ENCODE measurements at places on chromosomes 11 and 22.
A peak's percentile ranks its signal among the peaks of the same experiment; 100 is the strongest.

DNA sequence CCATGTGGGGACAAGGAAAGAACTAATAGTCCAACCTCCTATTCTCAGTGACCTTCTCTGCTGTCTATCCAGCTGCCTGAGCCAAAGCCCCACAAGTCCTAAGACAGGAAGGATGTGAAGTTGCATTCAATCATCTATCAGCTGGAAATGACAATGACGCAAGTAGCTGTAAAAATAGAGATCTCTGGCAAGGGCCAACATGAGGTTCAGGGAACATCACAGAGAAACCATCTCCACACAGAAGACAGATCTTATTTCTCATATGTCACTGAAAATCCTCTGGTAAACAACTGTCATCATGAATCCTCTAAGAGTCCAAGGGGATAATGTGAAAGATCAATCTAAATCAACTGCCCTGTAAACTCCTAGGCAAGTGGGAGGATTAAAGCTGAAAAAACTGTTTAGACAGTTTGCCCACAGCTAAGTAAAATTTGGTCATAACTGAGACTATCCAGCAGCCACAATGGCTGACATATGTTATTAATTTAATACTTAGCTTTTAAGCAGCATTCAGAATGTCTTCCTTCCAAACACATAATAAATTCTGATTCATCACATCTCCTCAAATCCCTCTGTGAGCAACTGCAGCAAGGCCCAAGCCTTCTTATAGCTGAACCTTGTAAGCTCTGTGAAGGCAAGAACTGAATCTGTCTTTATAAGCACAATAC, 52.1 kb downstream of the ALG9 start:
- DNase-seq: no peak

DNA sequence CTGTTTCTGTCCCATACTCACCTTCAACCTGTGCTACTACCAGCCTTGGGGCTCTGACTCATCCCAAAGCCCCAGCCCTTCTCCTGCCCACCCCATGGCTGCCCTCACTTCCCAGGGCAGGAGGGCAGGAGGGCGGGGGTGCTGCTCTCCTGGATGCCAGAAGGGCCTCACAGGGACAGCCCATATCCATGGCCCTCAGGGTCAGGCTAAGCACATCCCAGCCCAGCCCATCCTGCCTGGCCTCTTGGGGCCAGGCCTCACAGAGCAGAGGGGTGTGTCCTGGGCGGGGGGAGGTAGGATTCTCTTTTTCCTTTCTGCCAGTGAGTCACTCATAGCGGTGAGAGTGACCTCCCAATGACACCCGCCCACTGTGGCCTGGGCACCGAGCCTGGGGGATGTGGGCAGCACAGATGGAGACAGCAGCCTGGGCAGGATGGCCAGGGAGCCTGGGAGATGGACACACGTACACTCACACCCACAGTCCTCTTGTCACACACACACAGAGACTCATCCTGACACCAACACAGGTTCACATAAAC, 2.4 kb downstream of the LTBP3 start:
- no peak for DNase-seq

- peak; percentile 92 for DNase-seq
Observed at GRCh38 chr11:46537537-46538295, 56.1 kb downstream of the AMBRA1 start.

DNA sequence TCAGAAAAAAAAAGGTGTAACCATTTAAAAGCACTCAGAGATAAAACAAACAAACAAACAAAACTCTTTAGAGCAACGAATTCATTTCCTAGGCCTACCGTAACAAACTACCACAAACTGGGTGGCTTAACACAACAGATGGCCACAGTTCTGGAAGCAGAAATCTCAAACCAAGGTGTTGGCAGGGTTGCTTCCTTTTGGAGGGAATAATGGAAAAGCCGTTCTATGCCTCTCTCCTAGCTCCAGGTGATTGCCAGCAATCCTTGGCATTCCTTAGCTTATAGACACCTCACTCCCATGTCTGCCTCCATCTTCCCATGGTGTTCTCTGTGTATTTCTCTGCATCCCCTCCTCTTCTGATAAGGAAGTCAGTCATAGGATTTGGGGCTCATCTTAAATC, 200.4 kb downstream of the RAB38 start:
- DNase-seq: no peak

DNA sequence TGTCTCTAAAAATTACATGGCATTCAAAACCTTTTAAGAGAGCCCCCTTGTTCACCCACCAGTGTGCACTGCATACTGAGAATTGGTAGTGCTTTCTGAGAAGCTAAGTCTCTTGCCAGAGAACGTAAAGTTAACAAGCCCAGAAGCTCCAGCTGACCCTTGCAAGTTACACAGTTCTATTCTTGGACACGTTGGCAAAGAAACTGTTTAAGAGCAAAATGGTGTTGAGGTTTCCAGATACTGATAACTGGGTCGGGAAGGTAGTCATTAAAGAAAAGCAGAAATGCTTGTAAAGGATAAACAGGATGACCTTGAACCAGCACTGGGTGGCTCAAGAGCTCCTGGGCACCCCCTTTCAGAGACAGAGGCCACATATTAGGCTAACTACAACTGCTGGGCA, 284.8 kb downstream of the CADM1 start:
- DNase-seq: no peak

DNA sequence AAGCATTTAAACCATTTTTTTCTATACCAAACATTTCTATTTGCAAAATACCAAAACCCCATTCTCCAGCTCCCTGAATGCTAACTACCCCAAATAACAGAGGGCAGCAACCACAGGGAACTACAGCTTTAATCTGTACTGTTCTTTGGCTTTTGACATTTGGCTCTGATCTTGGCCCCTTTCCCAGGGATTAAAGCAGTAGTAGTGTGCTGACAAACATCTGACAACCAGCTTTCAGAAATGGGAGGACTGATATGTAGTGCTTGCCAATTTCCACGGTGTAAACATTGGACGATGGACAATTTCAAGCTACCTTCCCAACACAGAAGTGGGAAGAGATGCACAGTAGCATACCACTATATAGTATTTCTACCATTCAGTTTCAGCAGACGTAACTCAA, 88.4 kb upstream of the TEAD1 start:
- no peak for DNase-seq

GRCh38 chr11:5749836-5750235, 4.2 kb upstream of the OR52N4 start:
- DNase-seq: no peak

GRCh38 chr11:70470127-70470526, 71.8 kb downstream of the CTTN start:
- DNase-seq: no peak

DNA sequence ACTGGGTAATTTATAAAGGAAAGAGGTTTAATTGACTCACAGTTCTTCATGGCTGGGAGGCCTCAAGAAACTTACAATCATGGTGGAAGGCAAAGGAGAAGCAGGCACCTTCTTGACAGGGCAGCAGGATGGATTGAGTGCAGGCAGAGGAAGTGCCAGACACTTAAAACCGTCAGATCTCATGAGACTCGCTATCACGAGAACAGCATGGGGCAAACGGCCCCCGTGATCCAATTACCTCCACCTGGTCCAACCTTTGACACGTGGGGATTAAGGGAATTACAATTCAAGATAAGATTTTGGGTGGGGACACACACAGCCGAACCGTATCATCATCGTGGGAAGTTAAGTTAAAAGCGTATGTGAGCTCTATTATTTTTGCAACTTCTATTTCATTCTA, 71.4 kb upstream of the SYN3 start:
- peak; percentile 9 for DNase-seq

DNA sequence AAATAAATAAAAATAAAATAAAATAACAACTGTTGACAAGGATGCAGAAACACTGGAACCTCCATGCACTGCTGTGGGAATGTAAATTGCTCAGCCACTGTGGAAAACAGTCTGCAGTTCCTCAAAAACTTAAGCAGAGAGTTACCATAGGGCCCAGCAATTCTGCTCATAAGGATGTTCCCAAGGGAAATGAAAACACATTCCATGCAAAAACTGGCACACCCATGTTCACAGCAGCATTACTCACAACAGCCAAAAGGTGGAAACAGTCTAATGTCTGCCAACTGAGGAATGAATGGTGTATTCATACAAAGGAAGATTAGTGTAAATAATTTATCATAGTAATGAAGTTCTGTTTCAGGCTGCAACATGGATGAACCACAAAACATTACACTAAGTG, 3.2 kb upstream of the KRTAP5-10 start:
- DNase-seq: no peak

- peak; percentile 57 for DNase-seq
Observed at GRCh38 chr11:72224564-72225410, at the start of gene INPPL1. INPPL1 (plus strand) TSS chr11:72224767; CDS start chr11:72224985, 218 bp downstream.

- no peak for DNase-seq
Observed at GRCh38 chr11:72750556-72751115, 1.6 kb downstream of the ARAP1 start.

- DNase-seq: no peak
Observed at GRCh38 chr11:57083641-57084385, 95.1 kb downstream of the OR5AK2 start.

- no peak for DNase-seq
Observed at GRCh38 chr11:93526346-93526633, 16.9 kb downstream of the SMCO4 start.

GRCh38 chr22:47561115-47561675, 798.7 kb downstream of the TBC1D22A start:
- no peak for DNase-seq

GRCh38 chr11:118914987-118915386, 10.7 kb downstream of the BCL9L start:
- DNase-seq: no peak

DNA sequence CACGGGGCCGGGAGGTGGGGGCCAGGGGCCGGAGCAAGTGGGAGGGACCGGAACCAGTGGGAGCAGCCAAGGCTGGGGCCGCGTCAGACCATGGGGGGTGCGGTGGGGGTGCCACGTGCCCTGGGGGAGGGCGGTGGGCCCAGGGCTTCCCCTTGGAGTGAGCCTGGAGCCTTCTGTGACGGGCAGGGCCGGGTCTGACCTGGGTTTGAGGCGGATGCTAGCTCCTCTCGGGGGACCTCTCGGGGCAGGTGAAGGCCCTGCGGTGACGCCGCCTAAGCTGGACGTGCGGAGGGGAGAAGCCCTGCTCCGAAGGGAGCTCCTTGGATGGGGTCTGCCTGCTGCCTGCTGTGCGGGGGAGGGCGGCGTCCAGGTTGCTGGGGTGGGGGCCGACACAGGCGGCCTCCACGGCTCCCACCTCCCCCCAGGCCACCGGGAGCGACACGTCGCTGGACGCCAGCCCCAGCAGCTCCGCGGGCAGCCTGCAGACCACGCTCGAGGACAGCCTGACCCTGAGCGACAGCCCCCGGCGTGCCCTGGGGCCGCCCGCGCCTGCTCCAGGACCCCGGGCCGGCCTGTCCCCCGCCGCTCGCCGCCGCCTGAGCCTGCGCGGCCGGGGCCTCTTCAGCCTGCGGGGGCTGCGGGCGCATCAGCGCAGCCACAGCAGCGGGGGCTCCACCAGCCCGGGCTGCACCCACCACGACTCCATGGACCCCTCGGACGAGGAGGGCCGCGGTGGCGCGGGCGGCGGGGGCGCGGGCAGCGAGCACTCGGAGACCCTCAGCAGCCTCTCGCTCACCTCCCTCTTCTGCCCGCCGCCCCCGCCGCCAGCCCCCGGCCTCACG, 115.0 kb downstream of the CACNA1I start:
- no peak for DNase-seq

- DNase-seq: no peak
Observed at GRCh38 chr11:117949062-117949461, 19.9 kb upstream of the TMPRSS13 start.

DNA sequence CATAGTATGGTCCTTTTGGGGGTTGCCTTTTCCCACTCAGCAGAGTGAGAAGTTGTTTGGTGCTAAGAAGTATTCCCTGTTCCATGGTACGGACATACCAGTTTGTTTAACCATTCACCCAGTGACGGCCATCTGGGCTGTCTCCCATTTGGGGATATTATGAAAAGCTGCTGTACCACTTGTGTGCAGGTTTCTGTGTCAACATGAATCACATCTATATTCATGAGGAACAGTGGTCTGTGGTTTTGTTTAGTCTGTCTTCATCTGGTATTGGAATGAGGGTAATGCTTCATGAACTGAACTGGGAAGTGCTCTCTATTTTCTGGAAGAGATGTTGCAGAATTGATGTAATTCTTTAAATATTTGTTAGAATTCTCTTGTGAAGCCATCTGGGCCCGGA, 89.5 kb downstream of the TRMU start:
- DNase-seq: no peak

GRCh38 chr11:47372422-47372821, 5.9 kb downstream of the SPI1 start:
- DNase-seq: no peak

DNA sequence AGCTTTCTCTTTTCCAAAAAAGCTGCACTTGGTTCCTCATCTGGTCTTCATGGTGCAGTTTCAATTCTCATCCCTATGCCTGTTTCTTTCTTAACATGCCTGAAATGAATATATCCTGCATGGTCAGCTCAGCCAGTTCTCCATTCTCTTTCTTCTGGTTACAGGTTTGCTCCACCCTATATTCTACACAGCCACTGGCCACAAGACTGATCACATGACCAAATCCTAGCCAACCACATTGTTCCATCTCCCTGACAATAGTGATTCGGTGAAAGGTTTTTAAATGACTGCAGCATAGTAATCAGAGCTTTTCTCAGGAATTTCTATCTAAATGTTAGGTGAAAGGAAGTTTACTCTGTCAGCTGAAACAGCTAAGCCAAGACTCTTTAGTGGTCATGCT, 891.4 kb downstream of the METTL15 start:
- DNase-seq: no peak

DNA sequence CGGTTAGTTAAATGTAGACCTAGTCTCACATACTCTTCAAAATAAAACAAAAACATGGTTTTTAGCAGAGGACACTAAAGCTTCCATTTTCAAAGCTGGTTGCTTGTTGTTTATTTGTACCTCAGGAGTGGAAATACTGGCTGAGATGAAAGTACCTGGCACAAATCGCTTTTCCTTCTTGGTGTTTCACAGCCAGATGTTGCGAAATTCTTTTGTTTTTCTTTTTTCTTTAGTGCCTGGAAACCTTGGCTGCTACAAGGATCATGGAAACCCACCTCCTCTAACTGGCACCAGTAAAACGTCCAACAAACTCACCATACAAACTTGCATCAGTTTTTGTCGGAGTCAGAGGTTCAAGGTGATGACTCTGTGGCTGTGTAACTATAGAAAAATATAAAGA, 48.3 kb downstream of the KREMEN1 start:
- DNase-seq: no peak

DNA sequence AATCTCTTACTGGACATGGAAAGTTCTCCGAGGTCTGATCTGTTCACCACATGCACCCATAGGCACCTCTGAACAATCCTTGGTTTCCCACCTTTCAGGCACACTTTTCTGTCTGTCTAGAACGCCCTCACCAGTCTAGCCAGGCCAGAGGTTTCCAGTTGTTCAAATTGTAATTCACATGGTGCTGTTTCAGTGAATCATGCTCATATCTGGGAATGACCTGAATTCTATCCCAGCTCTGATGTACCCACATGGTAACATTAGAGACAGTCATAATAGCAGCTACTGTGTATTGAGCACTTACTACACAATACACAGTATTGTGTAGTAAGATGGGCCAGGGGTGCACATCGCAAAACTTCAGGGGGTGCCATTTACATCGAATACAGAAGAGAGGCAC, 138.2 kb downstream of the COMMD9 start:
- DNase-seq: no peak

DNA sequence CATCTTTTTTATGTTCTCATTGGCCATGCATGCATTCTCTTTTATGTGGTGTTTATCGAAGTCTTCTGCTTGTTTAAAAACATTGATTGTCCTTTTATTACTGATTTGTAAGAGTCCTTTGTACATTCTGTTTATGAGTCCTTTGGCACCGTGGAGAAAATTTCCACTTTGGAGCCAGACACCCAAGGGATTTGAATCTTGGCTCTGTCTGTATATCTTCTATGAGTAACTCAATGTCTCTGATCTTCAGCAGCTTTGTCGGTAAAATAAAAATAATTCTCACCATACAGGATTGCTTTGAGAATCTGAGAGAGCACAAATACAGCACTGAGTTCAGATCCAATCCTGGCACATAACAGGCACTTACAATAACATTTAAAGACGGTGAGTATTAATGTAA, 12.8 kb upstream of the SORL1 start:
- no peak for DNase-seq

Data from ELF-1 (cell line).